ENCODE measurements at places on chromosomes 2 and 18.

DNA sequence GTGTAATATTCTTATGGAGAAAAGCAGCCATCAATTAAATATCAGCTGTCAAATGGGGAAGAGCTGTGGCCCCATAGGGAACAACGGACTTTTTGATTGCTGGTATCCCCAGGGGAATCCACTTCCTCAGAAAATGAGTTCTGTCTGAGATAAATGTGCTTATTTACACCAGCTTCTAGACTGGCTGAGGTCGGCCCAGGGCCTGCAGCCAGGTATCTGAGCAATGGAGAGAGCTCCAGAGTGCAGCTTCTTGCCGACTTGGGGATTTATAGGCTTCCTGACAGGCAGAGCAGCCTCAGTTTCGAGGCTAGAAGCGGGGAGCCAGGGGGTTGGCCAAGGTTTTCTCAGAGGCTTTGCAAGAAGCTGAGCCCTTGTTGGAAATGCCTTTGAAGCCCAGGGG, 67.2 kb downstream of the MCFD2 start:
- no peak for DNase-seq

GRCh38 chr2:159201360-159202063, 85.0 kb downstream of the WDSUB1 start:
- DNase-seq: no peak

DNA sequence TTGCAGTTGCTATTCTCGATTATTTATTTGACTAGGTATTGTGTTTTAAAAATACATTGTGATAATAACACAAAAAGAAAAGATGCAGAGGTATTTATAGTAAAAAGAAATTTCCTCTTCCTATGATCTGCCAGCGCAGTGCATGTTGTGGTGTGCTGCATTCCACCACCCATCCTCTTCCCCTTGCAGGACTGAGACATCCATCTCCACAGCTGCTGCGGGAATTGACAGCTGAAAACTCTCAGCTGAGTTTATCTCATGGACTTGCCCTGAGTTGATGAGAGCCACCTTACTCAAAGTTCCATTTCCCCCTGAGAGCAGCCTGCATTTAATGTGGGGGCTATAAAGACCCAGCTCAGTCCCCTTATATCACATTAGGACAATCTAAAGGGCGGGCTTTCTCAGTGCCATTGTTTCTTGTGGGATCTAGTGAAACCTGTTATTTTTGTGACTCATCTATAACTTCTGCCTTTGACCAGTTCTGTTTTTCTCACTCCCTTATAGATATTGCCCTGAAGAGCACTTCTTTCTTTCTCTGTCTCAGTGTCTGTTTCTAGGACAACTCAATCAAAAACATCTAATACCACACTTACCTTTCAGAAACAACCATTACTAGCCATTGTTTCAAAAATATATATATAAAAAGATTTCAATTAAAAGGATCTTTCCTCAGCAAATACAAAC, 698.5 kb downstream of the NR4A2 start:
- DNase-seq: no peak

DNA sequence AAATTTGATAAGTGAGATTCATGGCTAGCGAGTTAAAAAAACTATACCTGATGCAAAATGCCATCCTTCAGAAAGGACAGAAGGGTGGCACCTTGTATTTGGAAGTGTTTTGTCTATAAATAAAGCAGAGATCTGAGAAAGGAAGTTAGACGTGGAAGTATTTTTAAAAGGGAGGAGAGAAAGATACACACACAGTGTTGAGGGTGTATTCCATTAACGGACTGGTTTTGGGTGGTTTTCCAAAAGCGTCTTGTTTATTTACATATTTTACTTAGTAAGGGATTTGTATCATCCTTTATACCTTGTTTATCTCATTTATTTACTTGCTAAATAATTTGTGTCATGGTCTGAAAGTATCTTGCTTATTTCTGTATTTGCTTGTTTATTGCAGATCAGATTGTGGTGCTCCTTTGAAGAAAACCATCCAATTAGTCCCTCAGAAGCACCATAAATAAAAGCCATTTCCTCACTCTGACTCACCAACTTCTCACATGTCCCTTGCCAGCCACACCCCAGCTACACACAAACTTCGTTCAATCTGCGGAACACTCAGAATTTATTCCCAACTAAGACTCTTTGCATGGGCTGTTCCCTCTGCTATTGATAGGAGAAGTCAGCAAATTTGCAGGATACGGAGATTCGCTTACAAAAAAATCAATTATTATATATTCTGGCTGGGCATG, 90.8 kb downstream of the FAM124B start:
- DNase-seq: no peak

DNA sequence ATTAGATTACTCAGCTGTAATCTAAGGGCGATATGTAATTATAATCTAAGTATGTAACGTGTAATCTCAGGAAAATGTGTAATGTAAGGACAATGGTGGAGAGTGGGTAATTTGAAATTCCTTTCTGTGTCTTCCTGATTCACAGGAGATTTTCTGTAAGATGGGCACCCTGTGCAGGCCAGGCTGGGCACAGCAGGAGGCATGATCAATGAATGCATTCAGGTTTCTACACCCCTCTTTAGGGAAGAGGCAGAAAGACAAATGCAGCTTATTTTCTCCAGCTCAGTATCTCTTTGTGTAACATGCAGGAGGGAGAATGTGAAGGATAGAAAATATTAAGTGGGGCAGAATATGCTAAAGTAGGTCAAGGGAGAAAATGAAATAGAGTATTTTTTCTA, 320.1 kb downstream of the PIK3C3 start:
- no peak for DNase-seq

- DNase-seq: peak; percentile 67
These were observed 34.0 kb upstream of the MALL start for GRCh38 chr2:110149330-110150220.

GRCh38 chr2:238964544-238965067, 116.7 kb downstream of the TWIST2 start:
- no peak for DNase-seq

- DNase-seq: no peak
These were observed 49.4 kb downstream of the LONRF2 start for GRCh38 chr2:100272841-100273329.

GRCh38 chr2:181627545-181627944, 29.4 kb downstream of the CERKL start:
- no peak for DNase-seq

DNA sequence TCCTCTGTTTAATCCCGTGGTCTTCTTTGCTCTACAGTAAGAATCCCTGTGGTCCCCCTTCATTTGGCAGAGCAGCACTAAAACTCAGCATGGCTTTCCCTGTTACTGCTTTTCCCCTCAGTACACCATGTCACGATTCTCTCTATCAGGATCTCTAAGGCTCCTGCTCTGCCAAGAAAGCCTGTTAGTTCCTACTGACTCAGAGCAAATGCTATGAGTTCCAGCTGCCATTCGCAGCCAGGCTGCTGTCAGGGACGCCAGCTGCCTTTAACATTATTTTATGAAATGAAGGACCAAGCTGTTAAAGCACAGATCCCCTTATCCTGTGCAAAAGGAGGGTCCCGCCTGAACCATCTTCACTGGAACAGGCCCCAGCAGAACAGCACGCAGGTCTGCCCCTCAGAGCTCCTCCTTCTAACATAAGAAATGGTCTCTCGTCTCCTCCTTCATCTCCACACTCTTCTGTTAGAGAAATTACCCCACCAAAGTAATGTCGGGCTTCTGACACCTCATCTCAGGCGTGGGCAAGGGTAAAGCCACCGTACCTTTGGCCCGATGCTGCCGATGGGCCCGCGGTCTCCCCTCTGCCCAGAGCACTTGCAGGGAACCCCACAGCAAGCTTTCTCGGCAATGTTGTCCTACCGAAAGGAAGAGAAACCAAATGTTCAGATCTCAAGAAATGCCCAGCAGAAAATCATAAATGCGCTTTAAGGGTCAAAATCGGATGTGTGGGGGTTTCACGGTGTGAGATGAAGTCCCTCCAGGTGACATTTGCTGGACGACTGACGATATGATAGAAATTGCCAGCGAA, 52.6 kb downstream of the COL6A3 start:
- no peak for DNase-seq

GRCh38 chr2:62219407-62220159, 23.7 kb downstream of the B3GNT2 start:
- no peak for DNase-seq

- no peak for DNase-seq
These were observed 273.5 kb upstream of the ATP5MC3 start for GRCh38 chr2:175454953-175455389.

GRCh38 chr18:13810950-13811485, 12.9 kb upstream of the MC5R start:
- DNase-seq: peak; percentile 33

DNA sequence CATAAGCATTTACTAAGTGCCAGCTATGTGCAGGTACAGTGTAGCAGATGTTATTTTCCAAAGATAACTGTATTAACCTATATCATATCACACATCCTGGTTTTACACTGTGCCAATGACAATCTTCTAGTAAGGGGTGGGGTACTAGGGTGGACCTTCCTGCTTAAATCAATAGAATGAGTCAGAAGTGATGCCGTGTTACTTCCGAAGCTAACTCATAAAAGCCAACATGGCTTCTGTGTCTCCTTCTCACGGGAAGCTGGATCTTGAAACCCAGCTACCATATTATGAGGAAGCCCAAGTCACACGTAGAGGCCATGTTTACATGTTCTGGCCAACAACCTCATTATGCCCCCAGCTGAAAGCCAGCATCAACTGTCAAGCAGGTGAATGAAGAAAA, 59.1 kb downstream of the MRPL33 start:
- DNase-seq: no peak

DNA sequence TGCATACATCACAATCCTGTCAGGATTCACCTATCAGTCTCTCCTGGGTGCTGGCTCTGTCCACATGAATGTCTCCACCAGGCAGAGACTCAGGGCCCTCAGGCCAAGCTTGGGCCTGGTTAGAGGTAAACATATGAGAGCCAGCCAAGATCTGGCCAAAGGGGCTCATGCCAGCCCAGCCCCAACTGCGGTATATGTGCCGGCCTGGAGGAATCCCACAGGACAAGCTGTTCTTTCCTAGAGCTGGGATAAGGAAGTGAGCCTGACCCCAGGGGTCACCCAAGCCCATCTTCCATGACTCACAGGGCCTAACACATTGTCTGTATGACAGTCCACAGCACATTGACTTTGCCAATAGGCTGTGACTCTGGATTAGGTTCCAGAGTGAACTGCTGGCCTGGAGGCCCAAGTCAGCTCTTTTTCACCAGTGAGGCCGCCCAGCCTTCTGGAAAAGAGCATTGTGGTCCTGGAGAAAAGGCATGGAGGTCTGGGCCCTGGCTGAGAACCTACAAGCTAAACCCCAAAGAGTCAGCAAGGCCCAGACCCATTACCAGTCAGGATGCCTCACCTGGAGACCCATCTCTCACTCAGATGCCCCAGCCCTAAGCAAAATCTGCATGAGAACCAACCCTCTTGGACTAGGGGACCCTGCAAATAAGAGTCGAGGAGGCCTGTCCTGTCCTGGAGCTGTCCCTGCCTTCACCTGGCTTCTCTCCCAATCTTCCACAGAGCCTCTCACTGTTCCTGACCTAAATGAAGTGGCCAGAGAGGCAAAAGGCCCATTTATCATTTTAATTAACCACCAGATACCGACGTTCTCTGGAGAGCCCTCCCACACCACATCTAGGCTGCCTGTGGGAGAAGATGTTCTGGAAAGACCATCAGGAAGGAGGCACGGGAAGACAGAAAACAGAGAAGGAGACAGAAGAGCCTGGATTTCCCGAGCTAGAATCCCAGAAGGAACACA, 120.9 kb upstream of the PKDCC start:
- DNase-seq: no peak

DNA sequence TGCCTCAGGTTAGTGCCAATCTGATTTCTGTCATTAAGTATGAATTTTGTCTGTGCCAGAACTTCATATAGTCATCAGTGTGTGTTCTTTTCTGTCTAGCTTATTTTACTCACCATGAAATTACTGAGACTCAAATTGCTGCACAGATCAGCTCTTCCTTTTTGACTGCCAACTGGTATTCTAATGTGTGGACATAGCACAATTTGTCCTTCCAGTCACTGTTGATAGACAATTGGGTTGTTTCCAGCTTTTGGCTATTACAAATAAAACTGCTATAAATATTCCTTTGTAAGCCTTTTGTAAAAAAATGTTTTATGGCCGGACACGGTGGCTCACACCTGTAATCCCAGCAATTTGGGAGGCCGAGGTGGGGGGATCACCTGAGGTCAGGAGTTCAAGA, 7.7 kb downstream of the SH3YL1 start:
- DNase-seq: no peak

DNA sequence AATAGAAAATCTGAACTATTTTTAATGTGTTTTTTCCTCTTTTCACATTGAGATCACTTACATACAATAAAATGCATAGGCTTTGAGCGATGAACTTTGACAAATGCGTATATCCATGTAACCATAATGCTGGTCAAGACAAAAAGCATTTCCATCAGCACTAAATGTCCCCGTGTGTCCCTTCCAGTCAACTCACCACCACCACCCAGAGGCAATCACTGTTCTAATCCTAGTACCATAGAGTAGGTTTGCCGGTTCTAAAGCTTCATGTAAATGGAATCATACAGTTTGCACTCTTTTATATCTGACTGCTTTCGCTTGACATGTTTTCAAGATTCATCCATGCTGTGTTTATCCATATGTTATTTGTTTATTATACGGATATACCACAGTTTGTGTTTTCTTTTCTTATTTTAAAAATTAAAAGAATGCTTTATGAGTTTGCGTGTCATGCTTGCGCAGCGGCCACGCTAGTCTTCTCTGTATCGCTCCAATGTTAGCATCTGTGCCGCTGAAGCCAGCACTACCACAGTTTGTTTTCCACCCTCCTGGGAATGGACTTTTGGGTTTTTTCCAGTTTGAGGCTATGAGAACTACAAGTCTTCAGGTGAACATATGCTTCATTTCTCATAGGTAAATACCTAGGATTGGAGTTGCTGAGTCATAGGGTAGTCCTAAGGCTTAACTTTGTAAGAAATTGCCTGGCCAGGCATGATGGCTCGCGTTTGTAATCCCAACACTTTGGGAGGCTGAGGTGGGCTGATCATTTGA, 197.5 kb upstream of the CHAC2 start:
- DNase-seq: no peak

DNA sequence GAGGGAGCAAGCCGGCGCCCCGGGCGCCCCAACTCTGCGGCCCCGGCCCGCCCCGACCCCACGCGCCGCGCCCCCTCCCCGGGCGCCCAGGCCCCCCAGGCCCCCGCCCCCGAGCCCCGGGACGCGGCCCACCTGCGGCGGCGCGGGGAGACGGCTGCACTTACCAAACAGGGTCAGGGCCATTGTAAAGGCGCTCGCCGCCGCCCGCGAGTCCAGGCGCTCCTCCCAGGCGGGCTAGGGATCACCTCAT, 526 bp downstream of the CHN1 start:
- DNase-seq: no peak

Measured in keratinocyte (primary cell).